ENCODE measurements at places on chromosomes 2 and 18. TPM values are rescaled to one million over a fixed set of nuclear protein-coding genes. Genes with fewer than 3 reads are reported as not detected.

TUBA3E gene
- not detected for polyA plus RNA-seq

- DNase-seq, result no peak
Measured at GRCh38 chr2:25669520-25669919, 3.9 kb downstream of the DTNB start.

DNA sequence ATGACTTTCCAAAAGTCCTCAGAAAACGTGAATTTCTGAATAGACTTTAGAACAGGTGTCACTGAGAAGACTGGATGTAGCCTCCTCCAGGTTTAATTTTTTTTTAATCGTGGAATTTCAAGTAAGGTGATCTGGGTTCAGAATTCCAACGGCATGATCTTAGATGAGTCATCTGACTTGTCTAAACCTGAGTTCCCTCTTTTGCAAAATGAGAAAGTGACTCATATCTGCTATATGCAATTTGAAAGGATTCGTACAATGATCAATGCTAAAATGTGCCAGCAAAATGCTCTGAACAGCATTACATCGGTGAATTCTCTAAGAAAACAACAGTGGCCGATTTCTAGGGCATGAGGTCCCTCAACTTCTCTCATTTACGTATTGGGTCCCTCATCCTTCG, 69.1 kb upstream of the ZNF516 start:
- no peak for DNase-seq

DNA sequence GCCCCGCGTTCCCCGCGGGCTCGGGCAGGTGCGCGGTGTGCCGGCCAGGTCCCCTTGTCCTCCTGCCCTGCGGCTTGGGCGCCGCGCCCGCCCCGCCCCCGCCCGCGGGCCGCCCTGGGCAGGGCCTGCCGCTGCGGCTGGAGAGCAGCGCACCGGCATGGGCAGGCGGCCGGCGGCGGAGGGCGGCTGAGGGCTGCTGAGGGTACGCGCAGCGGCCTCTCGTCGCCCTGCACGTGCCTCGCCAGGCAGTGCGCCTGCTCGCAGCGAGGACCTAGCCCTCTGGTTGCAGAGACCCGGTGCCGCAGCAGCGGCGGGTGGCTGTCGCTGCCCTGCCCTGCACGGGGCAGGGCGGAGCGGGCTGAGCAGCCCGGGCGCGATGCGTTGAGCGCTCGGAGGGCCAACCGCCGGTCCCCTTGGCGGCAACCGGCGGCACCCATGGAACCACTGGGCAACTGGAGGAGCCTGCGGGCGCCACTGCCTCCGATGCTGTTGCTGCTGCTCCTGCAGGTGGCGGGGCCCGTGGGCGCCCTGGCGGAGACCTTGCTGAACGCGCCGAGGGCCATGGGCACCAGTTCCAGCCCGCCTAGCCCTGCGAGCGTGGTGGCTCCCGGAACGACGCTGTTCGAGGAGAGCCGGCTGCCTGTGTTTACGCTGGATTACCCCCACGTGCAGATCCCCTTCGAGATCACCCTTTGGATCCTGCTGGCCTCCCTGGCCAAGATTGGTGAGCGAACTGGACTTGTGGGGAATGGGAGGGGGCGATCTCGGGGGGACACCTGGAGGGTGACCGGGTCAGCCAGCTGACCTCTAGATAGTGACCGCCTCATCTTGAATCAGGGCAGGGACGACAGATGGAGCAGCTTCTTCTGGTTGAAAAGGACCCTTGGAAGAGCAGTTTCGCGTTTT, at the start of gene SLC9A2:
Gene SLC9A2 (plus strand): TSS at position 140 of the 906 bp plus-strand sequence. CDS start 296 bp downstream, at position 436.
- DNase-seq, result no peak

GRCh38 chr2:20300656-20301055, 50.0 kb downstream of the PUM2 start:
- DNase-seq, result no peak

DNA sequence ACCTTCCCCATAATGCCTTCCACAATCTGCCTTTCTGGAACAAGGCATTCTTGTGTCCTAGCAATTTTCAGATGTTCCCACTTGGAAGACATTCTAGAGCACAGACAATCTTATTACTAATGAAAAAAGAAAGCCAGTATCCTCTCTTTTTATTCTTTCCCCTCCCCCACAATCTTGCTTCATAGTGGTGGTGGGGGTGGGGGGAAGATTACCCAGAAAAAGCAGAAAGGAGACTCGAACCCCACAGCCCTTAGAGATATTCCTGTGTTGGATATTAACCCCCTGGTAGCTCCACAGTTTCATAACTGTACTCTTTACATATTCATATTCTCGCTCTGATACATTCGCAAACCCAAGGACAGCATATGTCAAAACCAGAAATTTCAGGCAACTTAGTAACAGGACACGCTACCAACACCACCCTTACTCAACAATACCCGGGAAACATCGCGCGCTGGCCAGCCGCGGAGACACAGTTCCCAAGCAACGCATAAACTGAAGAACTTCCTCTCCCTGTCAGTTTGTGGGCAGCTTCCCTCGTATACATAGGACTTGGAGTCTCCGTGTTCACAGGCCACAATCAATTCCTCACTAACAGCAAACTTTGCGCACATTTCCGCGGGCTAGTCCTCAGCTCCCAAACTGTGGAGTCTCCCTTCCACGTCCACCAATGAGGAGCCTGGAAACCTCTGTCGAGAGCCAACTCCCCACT, 793 bp downstream of the NR4A2 start:
- no peak for DNase-seq

GRCh38 chr2:11520092-11520693, 13.7 kb upstream of the GREB1 start:
- DNase-seq, result no peak

- DNase-seq, result no peak
Measured at GRCh38 chr2:27263287-27264252, 723 bp upstream of the SLC30A3 start.
